ENCODE measurements at places on chromosomes 5 and 9.

DNA sequence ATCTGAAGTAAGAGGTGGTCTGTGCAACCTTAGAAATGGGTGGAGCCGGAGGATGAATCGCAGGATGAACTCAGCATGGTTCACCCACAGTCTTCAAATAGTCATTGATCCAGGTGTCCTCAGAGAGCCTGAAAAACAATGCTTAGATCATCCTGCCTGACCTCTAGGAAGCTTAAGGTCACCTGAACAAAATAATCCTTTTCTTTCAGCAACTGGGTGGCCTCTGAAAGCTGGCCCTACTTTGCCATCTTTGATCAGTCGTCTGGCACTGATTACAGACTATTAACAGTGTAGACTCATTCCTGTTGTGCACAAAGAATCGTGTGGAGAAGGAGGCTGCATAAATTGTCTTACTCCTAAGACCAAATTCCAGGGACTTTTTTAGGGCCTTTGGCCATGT is 50.7 kb downstream of the PIP5K1B start:
- DNase-seq, result no peak

DNA sequence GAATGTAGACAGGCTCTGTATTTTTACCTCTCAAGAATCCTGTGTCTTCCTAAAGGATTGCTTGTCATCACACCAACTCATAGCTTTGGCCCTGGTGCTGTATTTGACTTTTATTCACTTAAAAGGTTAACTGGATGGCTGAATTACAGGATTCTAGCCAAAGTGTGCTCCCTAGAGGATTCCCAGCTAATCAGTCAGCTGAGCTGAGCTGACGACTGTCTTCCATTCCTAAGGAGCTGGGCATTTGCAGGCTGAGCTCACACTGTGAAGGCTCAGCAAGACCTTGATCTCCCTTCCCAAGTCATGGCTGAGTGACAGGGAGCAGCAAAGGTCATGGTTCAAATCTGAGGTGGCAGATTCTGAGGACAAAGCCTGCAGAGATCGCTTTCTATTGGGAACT is 59.0 kb upstream of the PALM2AKAP2 start:
- DNase-seq, result no peak

DNA sequence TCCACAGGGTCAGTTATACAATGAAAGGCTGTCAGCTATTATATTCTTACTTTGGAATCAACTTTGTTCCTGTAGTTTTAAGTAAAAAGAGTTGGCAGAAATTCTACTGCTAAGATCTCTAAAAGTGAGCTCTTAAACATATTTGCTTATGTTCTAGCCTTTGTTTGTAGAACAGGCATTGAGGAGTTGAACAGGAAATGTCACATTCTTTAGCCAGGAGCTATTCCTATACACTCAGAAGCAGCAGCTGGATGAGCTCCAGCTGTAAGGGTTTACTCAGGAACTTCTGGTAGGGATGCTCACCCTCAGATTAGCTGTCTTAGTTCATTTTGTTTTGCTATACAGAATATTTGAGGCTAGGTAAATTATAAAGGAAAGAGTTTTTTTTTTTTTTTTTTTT is 22.4 kb upstream of the SPINK14 start:
- no peak for DNase-seq

DNA sequence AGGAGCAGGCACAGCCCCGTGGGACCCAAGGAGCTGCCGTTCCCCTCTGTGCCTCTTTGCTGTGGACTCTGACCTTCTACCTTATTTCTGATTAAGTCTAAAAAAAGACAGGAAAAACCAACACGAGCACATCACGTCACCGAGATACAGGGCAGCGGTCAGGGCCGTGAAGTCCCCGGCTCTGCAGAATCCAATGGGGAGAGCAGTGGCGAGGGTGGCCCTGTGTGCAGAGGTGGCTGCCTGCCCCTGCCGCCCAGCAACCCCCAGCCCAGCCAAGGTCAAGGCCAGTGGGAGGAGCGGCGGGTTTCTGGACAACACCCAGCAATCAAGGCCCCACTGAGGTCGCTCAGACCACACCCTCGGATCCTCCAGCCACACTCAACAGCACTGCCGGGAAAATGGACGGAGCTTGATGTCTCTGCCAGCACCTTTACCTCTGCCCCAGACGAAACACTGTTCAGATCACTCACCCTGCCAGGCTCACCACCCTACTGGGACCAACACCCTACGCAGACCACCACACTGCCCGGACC is 32.7 kb upstream of the SLC9A3 start:
- no peak for DNase-seq

DNA sequence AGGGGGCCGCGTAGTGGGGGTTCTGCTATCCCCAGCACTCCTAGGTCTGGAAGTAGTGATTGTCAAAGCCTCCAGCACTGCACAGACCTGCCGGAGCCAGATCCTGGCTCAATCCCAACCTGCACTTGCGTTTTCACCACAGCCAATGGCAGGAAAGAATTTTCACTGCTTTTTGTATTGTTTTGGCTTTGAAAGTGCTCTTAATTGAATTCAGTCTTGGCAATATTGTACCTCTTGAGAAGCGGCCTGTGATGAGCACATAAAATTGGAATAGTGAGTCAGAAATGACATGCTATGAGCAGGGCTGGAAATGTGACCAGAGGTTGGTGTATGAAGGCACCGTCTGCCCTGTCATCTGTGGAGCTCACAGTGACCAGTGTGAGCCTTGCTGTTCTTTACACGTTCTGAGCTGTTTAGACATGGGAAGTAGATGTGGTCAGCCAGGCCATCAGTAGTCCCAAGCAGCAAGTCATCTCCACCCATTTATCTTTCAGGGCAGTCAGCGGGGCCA is 41.5 kb downstream of the SECISBP2 start:
- no peak for DNase-seq

GRCh38 chr5:176447591-176447977 is 601 bp upstream of the FAF2 start:
- no peak for DNase-seq

- DNase-seq, result no peak
These were observed 115.6 kb downstream of the TTC39B start for GRCh38 chr9:15191378-15191777.

DNA sequence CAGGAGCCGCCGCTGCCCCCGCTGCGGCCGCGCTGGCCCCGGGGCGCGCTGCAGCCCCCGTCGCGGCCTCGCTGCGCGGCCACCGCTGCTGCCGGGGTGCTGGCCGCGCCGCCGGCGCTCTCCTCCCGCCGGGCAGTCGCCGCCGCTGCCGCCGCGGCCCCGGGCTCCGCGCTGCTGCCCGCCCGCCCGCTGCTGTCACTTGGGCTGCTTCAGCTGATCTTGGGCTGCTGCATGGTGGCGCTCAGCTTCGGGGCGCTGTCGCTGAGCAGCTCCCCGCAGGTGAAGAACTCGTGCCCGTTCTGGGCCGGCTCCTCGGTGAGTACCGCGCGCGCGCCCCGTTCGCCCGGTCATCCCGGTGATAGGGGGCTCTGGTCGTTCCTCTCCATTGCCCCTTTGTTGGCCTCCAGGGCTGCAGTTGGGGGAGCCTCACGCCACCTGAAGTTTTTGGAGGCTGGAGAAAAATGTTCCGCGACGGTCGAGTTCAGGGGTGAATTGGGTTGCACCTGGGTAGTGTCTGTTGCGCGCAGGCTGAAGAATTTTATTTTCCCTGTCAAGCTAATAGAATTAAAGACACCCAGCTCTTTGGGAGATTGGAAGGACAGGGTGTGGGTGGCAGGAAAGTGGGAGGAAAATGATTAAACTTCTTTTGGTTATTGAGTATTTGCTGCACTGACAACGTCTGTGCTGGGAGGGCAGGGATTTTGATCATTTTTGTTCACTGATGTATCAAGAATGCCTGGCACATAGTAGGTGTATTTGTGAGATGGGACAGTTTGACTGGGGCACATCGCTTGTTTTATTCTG is 596 bp downstream of the ENTREP1 start:
- peak; percentile 15 for DNase-seq

DNA sequence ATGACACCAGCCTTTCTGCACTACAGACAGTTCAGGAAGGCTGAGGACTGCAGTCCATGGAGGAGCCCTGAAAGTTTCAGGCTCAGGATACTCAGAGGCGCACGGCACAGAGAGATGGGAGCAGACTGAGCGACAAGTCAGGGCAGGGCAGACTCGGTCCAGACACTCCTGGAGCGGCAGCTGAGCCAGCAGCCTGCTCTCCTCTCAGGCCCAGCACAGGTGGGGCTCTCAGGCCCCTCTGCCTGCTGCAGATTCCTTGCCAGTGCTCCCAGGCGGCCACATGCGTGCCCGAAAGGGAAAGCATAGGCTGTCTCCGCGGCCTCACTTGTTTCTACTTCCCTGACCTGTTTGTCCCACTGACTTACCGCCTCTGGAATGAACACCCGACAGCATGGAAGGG is 228.3 kb downstream of the IRX2 start:
- DNase-seq, result no peak

GRCh38 chr5:68504306-68504705 is 288.8 kb downstream of the PIK3R1 start:
- no peak for DNase-seq

GRCh38 chr9:109411069-109411761 is 86.9 kb downstream of the PTPN3 start:
- no peak for DNase-seq

- DNase-seq, result no peak
These were observed 139.4 kb upstream of the LMX1B start for GRCh38 chr9:126474206-126474765.

DNA sequence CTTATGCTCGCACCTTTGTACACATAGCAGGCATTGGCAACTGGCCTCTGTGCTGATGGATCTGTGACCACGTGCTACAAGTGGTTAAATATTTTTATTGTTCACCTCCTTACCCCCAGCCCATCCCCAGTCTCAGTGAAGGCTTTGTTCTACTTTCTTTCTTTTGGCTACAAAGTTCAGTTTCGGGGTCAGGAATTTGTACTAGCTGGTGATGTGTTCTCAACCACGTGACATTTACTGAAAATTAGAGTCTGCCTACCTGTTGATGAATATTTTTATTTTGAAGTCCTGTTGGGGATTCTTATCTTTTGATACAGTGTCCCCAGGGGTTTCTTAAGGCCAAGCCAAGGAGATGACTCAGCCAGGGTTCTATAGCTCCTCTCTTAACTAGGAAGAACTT is 47.8 kb downstream of the C9orf57 start:
- no peak for DNase-seq

DNA sequence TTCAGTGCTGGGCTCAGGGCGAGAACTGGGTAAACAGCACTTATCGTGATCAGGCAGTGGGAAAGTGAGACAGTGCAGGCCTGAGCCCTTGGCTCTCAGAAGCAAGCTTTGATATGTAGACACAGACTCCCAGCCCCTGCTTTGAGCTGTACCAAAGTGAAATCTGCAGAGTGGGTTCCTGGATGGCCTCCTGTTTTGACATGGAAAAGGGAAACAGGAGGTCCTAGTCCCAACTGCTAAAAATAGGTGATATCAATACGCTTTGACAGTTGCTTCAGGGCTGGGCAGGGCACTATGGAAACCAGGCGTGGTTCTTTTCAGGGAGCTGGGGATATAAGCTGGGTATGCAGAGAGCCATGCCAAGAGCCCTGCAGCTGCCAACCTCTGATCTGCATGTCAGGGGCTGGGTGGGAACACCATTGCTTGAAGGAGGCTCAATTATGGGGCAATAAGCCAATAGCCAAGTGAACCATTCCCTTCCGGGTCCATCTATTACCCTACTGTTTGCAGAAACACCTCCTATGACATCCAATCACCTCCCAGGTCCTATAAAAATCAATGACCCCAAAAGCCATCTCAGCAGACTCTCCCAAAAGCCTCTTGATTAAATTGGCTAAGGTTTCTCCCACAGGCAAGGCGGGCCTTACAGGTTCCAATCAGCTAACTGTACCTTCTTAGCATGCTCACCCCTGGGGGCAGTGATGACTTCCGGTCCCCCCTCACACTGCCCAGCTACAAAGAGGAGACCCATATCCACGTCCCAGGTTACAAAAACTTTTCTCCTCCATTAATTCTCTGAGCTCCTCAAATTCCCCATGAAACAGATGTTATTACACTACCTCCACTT is 45.8 kb downstream of the EPB41L4B start:
- DNase-seq, result no peak

DNA sequence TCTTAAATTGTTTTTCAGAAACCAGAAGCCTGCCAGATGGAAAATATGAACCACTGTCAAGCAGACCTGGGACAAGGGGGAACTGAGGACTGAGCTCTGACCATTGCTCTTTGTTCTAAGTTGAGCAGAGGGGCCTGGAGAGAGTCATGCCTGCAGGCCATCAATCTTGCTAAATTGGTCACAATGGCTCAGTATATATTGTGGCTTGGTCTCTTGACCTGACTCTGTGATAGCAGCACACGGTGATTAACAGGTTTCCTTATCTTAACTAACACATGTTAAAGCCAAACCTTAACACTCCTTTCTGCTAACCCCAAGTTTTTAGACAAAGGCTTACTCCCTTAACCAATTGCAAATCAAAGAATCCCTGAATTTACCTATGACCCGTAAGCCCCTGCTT is 1281.2 kb upstream of the NUDT12 start:
- no peak for DNase-seq

DNA sequence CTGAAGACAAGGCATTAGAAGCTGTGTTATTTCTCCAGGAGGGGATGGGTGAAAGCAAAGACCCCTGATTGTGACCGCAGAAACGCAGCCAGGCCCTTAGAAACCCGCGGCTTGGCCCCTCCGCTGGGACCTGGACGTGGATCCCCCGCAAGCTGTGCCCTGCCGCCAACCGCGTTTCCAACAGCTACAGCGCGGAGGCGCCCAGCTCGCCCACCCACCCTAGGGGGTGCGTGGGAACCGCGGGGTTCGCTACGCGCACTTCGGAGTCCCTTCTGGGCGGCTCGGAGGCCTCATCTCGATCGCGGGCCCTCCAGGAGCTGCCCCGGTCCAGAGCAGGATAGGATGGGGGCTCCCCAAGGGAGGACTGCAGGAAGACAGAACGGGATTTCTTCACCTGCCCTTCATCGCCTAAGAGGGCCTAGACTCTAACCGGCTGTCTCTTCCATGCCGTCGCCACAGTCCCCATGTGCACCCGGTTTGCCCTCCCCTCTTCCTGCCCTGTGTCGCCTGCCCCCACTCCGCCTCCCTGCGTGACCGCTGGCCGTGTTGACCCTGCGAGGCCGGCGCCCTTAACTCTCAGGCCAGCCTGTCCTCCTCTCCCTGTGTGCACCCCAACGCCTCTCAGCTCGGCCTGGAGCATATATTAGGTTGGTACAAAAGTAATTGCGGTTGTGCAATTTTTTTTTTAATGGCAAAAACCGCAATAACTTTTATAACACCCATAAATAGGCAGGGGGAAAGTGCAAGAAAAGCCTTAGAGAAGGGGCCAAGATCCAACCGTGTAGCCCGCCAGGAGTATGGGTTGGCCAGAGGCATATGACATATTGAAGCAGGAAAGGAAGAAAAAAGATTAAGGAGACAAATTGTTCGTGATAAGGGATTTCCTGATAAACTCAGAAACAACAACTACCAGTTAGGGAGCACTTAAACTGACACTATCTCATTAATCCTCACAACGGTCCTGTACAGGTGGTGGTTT is 68.1 kb upstream of the FREM1 start:
- DNase-seq, result no peak

GRCh38 chr9:131348631-131349521 is 45.0 kb upstream of the PRRC2B start:
- no peak for DNase-seq

- no peak for DNase-seq
These were observed 178.0 kb downstream of the RFK start for GRCh38 chr9:76216161-76216649.

GRCh38 chr9:12860998-12861397 is 86.2 kb downstream of the LURAP1L start:
- DNase-seq, result no peak

GRCh38 chr5:61298580-61298979 is 33.5 kb upstream of the ZSWIM6 start:
- no peak for DNase-seq

- DNase-seq, result no peak
These were observed 66.8 kb downstream of the MED27 start for GRCh38 chr9:132012704-132013357.
